KG1 (cell line): ENCODE measurements at places on chromosomes 12 and 14.

DNA sequence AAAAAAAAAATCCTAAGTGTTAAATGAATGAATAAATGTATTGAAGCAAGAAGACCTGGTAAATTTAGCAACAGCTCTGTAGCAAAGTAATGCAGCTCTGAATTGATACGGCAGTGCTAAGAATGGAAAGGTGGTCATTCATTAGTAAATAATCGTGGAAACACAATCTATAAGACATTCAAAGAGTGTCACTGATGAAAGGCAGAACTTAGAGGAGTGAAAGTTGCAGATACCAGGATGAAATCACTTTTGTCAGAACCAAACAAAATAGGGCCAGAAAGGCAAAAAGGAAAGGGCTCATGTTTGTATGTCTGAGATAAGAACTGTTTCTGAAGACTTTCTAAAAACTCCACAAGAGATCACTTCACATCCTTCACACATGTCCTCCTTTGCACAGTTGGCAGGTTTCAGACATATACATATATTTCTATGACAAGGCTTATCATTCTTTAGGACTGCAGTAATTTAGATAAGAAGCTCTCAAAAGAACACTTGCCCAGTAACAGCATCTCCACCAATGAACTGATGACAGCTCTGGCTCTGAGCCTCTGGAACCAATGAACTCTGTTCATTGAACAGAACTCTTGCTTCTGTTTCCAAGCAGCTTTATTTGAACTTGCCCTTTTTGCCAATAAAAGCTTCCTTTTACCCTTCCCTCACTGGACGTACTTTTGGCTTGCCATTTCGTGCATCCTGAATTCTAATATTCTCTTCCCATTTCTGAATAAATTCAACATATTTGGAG is 4.2 kb upstream of the LRR1 start:
- no peak for DNase-seq

GRCh38 chr12:48109424-48109823 is 3.5 kb upstream of the SENP1 start:
- no peak for DNase-seq

GRCh38 chr14:61268812-61269211 is 12.3 kb downstream of the TMEM30B start:
- no peak for DNase-seq

DNA sequence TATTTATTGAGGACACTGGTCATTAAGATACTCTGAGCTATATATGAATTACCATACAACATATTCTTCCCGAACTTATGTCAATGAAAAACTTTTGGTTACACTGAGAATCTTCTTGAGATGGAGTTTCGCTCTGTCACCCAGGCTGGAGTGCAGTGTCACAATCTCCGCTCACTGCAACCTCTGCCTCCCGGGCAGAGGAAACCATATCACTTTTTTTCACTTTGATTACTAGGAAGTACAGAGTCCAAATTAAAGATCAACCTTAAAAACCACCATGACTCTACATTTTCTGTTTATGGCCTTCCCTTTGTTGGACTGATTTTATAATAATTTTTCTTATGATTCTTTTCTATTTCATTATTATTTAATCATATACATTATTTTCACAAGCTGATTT is 336.5 kb downstream of the FSCB start:
- no peak for DNase-seq

GRCh38 chr14:32324601-32325000 is 4.5 kb upstream of the AKAP6 start:
- no peak for DNase-seq
